Activated CD8-positive, alpha-beta memory T cell treated with anti-CD3 and anti-CD28 coated beads for 1 hour (primary cell): ENCODE measurements at places on chromosomes 4 and X.

DNA sequence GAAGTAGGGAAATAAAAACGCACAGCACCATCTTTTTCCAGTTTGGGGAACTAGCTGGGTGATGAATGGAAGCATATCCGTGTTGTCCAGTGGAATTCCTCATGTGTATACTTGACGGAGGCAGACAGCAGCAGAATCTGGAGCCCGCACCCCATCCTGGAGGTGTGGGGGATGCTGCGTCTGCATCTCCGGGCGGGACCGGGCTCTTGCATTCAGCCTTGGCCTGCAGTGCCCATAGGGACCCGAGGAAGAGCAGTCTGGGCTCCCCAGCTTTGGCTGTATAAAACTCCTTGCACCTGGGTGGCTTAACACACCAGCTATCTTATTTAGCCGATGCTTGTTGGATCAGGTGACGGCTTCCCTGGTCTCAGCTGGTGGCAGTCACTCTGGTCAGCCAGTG, 39.7 kb upstream of the LRPAP1 start:
- no peak for DNase-seq

DNA sequence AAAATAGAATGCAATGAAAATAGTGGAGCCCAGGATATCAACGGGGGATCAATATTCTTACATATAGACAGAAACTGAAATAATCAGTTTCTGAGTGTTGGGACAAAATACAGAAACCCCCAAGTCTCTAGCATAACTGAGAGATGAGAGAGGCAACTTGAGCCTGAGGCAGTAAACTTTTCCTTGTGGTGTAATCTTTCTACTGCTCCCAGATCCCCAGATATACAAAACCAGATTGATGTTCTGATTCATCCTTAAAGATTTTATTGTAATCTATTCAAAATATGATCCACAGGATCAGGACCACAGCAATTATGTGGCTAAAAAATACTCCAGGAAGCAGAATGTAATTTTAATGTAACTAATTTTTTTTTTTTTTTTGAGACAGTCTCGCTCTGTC, 2282.6 kb downstream of the ARAP2 start:
- DNase-seq, result no peak

DNA sequence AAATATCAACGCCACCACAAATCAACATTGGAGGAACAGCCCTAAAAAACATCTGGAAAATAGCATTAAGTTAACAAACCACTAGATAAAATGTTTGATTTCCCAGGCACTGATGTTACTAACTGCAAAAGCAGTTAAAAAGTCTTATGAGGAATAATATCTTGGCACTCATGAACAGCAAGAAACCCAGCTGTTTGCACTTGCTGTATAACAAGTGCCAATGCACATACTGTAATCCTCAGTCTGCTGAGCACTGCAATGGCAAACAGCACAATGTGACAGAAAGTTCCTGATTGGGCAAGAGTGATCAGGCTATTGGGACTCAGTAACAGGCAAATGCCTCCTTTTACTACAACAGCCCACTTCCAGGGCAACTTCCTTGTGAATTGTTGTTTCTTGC, 20.8 kb upstream of the SEC24B start:
- no peak for DNase-seq

DNA sequence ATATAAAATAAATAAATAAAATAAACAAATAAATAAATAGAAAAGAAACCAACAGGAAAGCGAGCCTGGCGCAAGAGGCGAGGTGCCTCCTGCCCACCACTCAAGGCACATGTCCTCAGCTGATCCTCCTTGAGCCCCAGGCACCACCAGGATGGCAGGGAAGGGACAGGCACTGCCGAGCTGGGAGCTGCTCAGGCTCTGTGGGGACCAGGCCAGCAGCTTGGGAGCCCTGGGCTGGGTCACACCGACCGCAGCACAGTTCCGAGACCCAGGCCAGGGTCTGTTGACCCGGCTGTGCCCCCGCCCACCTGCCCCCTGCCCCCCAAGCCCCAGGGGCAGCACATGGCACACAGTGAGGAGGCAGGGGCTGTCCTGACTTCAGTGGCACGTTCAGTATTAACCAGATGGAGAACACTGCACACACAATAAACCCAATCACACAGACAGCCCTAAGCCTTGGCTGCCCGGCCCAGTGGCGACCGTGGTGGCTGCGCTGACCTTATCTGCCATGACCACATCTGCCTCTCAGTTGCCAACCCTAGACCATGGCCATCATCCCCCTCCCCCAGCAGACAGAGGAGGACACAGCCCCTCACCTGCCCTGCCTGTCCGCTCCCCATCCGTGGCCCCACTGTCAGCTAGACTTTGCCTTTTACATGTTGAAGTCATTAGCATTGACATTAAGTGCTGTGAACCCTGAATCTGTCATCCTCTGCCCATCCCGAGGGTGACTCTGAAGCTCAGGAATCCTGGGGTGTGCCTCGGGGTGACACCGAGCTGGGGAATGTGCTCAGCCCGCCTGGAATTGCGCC, 2.9 kb upstream of the TREX2 start:
- DNase-seq, result no peak

DNA sequence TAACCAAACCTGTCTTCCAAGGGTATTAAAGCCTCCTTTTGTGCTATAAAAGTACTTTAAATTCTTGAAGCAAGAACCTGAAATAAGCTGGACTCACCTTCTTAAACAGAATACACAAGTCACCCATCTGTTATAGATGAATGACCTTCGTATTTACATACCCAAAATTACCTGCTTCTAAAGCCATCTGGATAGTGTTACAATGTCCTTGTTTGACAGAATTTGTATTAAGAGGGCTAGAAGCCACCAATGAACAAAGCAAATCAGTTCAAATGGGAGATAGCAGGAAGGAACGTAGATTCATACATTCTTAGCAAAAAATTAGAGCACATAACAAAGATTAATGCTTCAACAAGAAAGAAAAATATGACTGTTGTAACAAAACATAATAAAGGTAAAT, 33.7 kb upstream of the CCSER1 start:
- no peak for DNase-seq

DNA sequence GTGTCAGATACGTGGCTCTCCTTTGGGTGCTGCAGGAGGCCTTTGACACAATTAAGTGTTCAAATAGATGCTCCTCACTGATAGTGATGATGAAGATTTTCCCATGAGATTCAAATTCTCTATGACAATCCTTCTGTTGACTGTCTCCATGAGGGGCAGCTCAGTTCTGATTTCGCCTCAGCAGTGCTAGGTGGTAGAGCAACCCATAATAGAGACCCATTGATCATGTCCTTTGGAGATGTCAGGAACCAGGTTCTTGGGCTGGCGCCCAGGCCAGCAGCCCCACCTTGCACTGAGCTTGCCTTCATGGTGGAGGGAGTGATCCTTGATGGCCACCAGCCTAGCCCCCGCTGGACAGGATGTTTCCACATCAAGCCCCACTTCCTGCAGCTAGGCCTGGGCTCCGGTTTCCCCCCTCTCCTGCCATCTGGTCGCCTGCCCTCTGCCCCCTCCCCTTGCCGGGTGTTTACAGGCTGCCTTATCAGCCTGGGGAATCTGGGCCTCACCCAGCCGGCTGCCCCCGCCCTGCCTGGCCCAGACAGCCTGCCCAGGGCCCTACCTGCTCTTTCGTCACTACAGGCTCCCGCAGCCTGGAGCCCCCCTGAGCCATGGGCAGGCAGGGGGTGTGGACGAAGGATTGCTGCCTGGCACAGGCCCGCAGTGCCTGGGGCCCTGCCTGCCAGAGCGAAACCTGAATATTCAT, 12.6 kb downstream of the ELF4 start:
- DNase-seq, result no peak

- no peak for DNase-seq
Observed at GRCh38 chr4:83660578-83660977, 124.7 kb downstream of the GPAT3 start.

GRCh38 chrX:25083661-25084060, 67.9 kb upstream of the ARX start:
- no peak for DNase-seq

DNA sequence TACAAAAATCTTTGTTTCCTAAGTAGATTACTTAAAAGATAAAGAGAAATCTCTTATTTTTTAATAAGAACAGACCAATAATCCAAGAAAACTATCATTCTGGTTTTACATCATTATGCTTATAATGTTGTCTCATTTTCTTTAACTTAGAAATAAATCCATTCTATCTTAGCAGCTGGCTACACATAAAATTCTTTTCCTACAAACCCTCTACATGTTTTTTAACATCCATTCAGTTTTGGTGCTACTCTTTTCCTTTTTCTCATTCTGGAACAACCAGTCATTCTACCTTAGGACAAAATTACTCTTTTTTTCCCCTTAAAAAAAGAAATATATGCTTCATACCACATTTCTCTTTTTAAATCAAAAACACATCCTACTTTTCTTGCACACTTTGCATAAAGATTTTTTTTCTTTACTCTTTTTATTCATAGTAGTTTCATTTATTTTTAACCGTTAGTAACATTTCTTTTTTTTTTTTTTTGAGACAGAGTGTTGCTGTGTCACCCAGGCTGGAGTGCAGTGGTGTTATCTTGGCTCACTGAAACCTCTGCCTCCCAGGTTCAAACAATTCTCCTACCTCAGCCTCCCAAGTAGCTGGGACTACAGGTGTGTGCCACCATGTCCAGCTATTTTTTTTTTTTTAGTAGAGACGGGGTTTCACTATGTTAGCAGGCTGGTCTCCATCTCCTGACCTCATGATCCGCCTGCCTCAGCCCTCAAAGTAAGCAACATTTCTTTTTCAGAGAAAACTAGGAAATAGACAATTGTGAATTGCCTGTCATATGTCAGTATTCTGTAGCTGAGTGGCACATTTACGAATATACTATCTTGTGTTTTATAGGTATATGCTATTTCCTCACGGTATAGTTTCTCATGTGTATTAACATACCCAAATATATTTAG, 562.8 kb downstream of the ADGRL3 start:
- no peak for DNase-seq

GRCh38 chr4:56427179-56427578, 8.2 kb downstream of the PPAT start:
- DNase-seq, result no peak

DNA sequence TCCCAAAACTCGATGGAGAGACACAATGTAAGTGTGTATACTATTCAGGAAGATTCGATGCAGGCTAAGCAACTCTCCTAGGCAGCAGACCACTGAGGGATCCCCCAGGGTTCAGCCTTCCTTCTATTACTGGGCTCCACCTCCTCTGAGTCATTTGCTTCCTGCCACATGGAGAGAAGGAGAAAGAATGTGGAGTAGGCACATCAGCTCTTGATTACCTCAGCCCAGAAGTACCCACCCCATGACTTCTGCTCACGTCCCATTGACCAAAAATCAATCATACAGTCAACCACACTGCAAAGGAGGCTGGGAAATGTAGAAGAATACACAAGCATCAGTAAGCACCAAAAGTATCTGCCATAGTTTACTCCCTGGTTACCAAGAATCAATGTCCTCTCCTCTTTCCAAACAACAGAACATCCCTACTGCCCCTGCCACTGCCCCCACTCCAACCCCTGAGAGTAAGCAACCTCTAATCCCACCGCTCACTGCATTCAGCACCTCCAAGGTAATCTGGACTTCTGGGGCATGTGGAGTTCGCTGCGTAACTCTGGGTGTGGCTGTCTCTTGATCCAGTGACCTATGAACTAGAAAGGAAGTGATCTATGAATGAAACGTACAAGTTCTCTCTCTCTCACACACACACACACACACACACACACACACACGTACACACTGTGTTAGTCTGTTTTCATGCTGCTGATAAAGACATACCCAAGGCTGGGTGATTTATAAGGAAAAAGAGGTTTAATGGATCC, 91.2 kb upstream of the C1QTNF7 start:
- DNase-seq, result no peak

- DNase-seq, result no peak
Observed at GRCh38 chr4:15989424-15989823, 26.4 kb upstream of the FGFBP2 start.

DNA sequence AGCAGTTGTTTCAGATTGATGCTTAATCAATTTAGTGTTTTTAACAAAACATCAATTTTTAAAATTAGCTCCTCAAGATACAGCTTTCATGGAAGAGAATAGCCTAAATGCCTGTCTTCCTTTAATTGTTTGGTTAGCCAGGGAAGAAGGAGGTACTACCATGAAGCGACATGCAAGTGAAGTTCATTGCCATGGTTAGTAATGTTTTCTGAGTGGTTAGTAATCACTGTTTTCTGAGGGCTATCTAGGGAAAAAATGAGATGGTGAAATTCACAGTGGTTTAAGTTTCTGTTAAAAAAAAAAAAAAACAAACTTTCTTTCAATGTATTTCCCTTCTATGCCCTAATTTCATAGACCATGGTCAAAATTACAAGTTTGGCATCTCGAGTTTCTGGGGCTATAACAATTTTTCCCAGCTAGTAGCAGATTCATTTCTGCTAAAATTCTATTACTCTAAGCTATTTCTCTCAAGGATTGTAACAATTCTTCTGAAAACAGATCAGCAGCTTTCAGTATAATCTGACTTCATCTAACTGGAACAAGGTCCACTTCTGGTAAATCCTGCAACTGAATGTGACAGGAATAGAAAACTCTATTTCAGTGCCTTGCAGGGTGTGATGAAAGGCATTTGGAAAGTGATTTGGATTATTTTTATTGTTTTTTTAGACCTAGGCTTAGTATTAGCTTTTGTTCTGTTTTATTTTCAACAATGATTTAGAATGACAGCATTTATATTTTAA, 157.0 kb downstream of the PCDH18 start:
- DNase-seq, result no peak

DNA sequence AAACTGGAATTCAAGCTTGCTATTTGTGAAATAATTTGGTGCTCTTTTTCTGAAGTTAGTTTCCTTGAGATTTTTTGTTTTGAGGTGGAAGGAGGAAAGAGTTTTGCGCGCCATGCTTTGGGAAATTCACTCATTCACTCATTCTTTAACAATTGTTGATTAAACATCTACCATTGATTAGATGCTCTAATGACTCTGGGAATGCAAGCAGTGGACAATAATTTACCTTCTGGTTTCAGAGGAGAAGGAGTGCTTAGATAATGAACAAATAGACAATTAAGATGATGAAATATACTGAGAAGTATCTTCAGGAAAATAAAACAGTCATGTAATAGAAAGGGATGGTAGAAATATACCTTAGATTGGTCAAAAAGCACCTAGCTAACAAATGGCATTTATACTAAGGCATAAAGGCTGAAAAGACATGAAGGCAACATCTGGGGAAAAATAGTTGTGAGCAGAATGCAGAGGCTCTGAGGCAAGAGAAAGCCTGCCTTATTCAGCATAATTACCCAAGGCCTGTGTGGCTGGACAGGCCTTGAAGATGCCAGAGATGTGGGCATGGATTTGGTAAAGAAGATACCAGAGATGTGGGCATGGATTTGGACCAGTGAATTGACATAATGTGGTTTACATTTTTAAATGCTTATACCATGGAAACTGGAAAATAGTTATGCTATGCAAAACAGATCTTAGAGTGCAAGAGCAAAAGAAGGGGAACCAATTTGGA, 2.7 kb upstream of the COMMD8 start:
- DNase-seq, result no peak

GRCh38 chrX:147910607-147911006, 1.1 kb upstream of the FMR1 start:
- DNase-seq, result no peak
